ENCODE measurements at places on chromosomes 7 and 10.

DNA sequence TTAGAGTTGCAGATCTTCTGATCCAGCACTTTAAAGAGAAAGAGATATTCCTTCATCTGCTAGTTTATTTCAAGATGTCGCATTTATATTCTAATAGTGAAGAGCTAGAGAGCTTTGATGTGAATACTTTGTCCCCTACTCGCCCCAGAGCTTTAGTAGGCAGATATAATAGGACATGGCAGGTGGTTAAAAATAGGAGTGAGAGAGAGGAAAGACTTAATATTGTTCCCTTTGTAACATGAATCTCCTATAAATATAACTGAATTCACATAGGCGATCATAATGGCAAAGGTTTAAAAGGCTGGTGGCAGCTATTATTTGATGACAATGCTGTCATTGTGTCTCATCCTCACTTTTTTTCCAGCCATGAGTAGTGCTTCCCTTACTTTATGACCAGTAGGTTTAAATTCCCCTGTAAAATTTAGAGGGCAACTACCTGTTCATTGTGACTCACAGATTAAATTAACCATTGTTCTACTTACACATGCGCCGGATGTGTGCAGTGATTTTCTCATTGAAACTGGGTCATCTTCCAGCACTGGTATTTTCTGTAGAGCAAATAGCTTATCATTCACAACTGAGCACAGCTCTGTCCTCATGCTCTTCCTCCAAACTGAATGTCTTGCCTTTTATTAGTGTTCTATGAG lies 906.7 kb upstream of the CELF2 start:
- DNase-seq: no peak

DNA sequence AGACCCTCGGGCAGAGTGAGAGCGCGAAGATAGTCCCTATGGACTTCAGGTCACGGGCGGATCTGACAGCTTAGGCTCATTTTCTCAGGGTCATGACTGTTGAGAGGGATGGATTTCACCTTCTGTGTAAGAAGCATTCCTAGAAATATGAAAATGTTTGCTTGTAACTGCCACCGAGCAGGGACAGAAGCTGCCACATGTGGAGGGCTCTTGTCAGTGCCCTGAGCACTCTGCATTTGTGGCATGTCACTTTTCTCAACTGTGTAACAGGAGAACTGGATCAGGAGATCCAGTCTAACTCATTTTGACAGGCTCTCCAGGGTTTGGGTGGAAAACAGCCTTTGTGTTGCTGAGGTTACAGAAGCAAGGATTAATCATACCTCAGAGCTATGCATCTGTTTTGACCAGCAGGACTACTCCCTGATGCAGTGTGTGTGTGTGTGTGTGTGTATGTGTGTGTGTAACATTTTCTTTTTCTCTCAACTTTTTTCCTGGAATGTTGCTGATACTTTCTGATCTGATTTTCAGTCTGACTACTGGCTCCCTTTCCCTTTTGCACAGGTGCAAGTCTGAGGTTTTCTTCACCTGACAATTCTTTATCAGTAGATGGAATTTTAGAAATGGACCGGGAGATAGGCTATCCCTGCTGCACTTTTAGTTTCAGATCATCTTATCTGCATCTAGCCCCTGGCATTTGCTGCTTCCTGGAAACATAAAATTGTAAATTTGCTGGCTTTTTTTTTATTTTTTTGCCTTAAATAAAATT lies 183.3 kb downstream of the STK31 start:
- DNase-seq: no peak

GRCh38 chr7:107179326-107180164 lies 10.7 kb downstream of the HBP1 start:
- DNase-seq: peak; percentile 13

GRCh38 chr10:97000487-97001182 lies 168.5 kb downstream of the LCOR start:
- DNase-seq: no peak

All from stimulated activated CD4-positive, alpha-beta T cell treated with anti-CD3 and anti-CD28 coated beads, Interleukin-1b, Interleukin-23, amount 100 ng/mL, for 48 hours (primary cell).